Esophagus squamous epithelium (tissue), 5 donors: ENCODE measurements at places on chromosomes 11 and 22. TPM values are rescaled to one million over a fixed set of nuclear protein-coding genes. Genes with fewer than 3 reads are reported as not detected.

GRCh38 chr11:73147771-73148681, 5.9 kb upstream of the FCHSD2 start:
- H3K4me1 ChIP-seq, result peaks cover 19% of the 10 kb centered on the region
- H3K4me3 ChIP-seq, result no peak overlapping the region
- H3K27ac ChIP-seq, result no peak overlapping the region

DNA sequence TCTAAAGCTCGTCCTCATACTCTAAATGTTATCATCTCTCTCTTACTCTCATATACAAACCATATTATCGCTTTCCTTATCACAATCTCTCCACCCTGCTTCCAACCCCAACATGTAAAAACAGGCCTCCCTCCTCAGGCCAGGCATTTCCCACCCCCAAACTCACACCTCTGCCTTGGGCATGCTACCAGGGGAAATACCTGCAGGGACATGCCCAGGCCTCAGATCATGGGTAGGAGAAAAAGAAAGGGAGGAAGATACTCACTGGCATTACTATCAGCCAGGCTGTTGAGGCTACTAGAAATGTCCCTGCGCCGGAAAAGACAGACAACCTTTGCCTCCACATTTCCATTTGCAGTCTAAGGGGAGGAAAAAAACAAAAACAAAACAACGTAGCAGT, 1.8 kb downstream of the MTA2 start:
- peaks cover 67% of the 10 kb centered on the region for H3K4me1 ChIP-seq
- no peak for DNase-seq
- peak overlapping the region; percentile 89 for H3K4me3 ChIP-seq
- no peaks in the 10 kb centered on the region for H3K27me3 ChIP-seq

- H3K27ac ChIP-seq, result no peak overlapping the region
- peaks cover 20% of the 10 kb centered on the region for H3K36me3 ChIP-seq
- H3K4me3 ChIP-seq, result no peak overlapping the region
- peaks cover 14% of the 10 kb centered on the region for H3K4me1 ChIP-seq
- DNase-seq, result no peak
- no peaks in the 10 kb centered on the region for H3K27me3 ChIP-seq
Measured at GRCh38 chr11:117195258-117195657, 3.9 kb upstream of the TAGLN start.

- DNase-seq, result no peak
- H3K4me3 ChIP-seq, result no peak overlapping the region
- H3K27ac ChIP-seq, result no peak overlapping the region
- H3K4me1 ChIP-seq, result no peaks in the 10 kb centered on the region
- H3K36me3 ChIP-seq, result no peaks in the 10 kb centered on the region
Measured at GRCh38 chr11:13784855-13785254, 116.4 kb downstream of the FAR1 start.

DNA sequence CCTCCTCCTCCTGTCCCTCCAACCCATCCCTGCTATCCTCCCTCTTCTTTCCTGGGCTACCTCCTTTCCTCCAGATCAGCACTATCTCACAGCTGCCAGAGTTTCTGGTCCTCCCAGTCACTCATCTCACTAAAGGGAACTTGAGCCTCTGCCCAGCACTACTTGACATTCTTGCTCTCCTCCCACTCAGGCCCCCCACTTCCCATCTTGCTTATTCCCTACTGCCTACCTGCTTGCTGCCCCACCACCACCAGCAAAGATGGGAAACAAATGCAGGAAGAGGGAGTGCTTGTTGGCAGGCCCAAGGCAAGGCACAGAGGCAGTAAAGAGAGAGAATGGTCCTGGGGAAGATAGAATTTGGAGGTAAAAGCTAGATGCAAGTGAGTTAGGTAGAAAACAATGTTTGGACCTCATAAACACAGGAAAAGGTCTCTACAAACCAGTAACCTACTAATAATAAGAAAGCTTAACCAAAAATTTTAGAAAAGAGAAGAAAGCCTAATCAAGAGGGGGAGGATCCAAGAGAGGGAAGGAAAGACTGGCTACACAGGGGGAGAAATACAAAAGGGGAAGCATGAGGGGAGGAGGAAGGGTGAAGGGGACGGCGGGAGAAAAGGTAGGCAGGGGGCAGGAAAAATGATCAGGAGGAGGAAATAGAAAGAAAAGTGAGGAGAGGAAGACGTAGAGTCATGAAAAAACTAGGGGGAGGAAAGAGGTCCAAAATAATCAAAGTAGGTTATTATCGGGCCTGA, 63.6 kb downstream of the PAK1 start:
- no peaks in the 10 kb centered on the region for H3K36me3 ChIP-seq
- no peaks in the 10 kb centered on the region for H3K27me3 ChIP-seq
- H3K4me1 ChIP-seq, result peaks cover 20% of the 10 kb centered on the region
- no peak for DNase-seq
- no peak overlapping the region for H3K27ac ChIP-seq

The DENND6B gene
- 3.6 TPM for total RNA-seq
